ENCODE measurements at places on chromosomes 7 and 10.

DNA sequence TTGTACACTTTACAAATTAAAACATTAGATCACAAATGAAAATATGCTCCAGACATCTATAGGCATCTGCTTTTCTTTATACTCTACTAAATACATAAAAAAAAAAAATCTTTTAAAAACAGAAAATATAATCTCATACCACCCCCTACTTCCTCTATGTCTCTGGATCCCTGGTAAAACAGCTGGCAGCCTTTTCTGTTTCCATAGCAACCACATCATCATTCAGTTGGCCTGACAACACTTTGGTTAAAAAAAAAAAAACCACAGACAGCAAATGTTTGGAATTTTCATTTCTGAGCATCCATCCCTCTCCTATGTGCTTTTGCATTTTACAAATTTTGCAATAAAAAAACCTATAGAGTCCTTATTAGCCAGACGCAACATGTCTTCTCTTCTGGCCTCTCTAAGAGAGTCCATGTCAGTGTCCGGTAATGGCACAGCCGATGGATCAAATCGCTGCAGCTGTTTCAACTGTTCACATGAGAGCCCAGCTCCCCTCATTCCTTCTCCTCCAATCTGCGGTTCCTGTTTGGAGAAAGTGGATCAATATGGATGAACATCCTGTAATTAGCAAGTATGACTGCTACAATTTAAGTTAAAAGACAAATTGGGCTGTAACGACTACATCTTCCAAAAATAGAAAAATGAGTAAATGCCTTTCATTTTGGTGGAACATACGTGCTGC is 105.6 kb downstream of the NSUN6 start:
- no peak for DNase-seq

- no peak for DNase-seq
These were observed 14.4 kb downstream of the CDC14C start for GRCh38 chr7:48938539-48939295.

DNA sequence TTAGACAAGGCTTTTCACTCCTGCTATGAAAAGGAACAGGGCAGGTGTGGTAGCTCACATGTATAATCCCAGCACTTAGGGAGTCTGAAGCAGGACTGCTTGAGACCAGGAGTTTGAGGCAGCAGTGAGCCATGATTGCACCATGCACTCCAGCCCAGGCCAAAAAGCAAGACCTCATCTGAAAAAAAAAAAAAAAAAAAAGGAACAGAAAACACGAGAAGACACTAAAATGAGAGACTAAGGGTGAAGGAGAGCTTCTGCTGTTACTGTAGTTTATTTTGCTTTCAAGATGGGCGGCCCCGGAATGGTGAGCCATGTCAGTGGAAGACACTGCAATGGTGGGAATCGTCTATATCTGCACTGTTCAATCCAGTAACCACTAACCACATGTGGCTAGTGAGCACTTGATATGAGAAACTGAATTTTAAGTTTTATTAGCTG is 9.9 kb downstream of the PIP4K2A start:
- no peak for DNase-seq

DNA sequence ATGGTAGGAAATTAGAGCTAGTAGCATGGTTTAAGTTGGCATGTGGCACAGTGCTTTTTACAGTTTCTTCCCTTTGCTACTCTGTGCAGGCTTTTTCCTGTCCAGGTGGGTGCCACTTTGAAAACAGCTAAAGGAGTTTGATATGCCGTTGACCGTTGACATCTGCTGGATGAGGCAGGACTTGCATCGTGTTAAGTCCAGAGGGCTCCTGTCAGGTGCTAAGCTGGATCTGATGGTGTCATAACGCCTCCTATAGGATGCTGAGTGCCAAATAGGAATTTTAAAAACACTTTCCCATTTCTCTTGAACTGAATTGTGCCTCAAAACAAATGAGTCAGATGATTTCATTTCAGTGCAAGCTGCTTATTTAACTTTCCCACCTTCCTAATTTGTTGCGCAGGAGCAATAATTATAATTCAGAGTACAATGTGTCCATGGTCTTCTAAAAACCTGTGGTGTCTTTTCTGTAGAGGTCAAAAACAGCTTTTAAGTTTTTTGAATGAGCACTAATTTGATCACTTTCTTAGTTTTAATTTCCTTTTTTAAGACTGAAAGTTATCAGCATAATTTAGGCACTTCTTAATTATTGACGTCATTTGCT is 178.3 kb downstream of the CDCA7L start:
- no peak for DNase-seq

GRCh38 chr10:71878327-71879034 is 27.4 kb upstream of the PSAP start:
- DNase-seq: no peak
